ENCODE measurements at places on chromosomes 6 and 20. TPM values are rescaled to one million over a fixed set of nuclear protein-coding genes. Genes with fewer than 3 reads are reported as not detected.

Gene C4B
- 3.4 TPM for total RNA-seq

Gene HCK
- 0.14 TPM for total RNA-seq

DNA sequence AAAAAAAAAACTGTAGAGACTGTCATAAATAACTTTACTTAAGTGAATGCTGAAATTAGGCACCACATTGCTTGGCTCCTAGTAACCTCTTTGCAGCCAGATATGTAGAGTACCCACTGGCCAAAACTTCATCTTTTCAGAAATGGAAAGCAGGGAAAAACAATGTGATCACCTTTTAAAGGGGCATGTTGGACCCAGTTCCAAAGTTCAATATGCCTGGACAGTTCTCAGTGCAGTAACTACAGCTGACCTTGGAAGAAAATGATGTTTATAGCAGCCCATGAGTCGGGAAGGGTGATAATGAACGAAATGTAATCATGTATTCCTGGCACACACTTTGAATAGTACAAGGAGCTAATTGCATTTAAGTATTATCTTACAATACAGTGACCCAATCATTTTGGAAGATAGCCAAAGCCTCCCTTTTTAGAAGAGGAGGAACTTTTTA lies 93.6 kb upstream of the TAB2 start:
- no peak for DNase-seq

GRCh38 chr20:50388733-50389437 lies 121.3 kb upstream of the PTPN1 start:
- no peak for DNase-seq

GRCh38 chr6:136337121-136337520 lies 47.5 kb upstream of the BCLAF1 start:
- no peak for DNase-seq

- no peak for DNase-seq
Observed at GRCh38 chr20:10985536-10985935, 311.7 kb upstream of the JAG1 start.

GRCh38 chr6:165968408-165968807 lies 199.2 kb downstream of the TBXT start:
- no peak for DNase-seq

DNA sequence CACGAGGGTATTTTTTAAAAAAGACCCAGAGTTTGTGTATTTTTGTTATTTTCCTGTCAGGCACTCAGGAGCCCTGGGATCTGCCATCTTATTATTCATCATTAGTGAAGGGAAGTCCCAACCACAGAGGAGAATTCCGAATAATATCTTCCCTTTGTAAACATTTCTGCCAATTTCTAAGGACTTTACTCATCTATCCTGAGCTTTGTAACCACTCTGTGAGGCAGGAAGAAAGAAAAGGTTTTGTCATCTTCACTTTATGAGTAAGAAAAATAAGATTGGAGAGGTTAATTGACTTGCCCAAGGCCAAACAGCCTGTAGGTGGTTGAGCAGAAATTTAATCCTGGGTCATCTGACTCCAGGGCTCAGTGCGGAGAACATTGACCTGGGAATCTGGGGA lies 23.0 kb upstream of the IYD start:
- DNase-seq, result no peak

DNA sequence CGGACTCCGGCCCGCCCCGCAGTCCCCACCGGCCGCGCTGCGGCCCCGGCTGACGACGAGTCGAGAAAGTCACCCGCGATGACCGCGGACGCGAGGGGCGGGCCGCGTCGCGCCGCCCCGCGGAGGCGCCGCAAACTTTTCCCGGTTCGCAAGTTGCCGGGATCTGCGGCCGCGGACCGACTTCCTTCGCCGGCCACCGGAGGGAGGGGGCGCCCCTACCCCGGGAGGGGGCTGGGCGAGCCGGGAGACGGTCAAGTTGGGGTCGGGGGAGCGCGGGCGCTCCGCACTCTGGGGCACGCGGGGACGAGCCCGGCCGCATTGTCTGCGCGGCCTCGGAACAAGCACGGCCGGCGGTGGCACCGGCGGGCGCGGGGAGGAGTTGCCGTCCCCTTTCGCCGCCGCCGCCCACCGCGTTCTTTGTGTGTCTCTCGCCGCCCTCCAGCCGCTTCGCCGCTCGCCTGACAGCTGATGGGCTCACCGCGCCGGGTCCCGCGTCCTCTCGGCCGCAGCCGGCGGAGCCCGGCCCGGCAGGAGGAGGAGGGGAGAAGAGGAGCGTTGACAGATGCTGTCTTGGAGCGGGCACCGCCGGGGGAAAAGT lies 131.6 kb downstream of the OGFRL1 start:
- DNase-seq, result no peak

- no peak for DNase-seq
Observed at GRCh38 chr6:50845499-50846143, 26.9 kb downstream of the TFAP2B start.

GRCh38 chr6:167285077-167285770 lies 5.9 kb upstream of the UNC93A start:
- DNase-seq, result no peak

GRCh38 chr6:153073841-153074240 lies 57.2 kb downstream of the RGS17 start:
- no peak for DNase-seq

DNA sequence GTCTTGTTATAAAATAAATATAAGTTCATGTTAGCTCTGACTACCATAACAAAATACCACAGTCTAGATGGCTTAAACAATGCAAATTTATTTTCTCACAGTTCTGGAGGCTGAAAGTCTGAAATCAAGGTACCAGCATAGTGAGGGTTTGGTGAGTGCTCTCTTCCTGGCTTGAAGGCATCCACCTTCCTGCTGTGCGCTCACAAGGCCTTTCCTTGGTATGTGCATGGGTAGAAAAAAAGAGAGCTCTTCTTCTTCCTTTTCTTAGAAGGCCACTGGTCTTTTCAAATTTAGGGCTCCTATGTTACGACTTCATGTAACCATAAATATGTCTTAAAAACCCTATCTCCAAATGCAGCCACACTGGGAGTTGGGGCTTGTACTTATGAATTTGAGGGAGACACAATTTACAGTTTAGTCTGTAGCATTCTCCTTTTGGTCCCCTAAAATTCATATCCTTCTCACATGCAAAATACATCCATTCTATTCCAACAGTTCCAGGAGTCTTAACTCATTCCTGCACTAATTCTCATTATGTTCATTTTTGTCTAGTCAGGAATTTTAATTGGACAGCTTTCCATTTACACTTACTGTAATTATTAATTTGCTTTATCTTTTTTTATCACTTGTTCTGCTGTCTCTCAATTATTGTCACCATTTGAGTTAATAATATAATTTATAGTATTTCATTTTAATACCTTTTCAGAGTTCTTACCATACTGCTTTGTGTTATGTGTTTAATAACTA lies 381.9 kb upstream of the EPHA7 start:
- no peak for DNase-seq

GRCh38 chr6:26555505-26556262 lies 17.5 kb downstream of the HMGN4 start:
- no peak for DNase-seq

DNA sequence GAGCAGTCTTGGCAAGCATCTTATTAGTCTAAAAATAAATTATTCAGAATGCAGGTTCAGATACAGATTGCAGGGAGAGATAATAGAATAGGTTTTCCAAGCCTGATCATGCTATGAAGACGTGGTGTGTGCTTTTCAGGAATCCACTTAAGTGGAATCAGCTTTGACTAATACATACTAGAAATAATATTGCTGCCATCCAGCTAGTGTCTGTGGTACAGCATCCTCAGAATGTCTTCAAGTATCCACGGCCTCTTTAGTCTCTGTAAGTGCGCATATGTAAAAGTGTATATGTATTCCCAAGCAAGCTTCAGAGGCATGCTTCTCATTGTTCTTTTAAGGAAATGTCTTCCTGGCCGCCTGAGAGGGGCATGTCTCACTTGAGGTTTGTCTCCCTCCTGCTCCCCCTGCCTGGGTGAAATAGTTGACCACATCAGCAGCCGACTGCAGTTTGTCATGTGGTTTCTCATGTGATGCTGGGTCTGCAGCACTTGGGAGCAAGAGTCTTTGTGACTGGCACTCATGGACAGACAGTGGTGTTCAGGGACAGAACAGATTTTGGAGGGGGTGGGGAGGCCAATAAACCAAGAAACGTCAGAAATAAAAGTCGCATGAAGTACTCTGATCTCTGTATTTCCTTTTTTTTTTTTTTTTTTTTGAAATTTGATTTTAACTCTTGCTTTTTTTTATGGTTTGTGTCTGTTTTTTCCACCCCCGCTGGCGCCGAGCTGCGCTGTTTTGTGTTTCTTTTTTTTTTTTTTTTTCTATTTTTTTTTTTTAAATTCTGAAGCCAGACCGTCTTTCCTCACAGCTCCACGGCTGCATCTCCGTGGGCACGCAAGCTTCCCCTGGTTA lies 150.8 kb downstream of the PRL start:
- no peak for DNase-seq

- DNase-seq, result no peak
Observed at GRCh38 chr20:35503841-35504561, 25.5 kb downstream of the C20orf173 start.

DNA sequence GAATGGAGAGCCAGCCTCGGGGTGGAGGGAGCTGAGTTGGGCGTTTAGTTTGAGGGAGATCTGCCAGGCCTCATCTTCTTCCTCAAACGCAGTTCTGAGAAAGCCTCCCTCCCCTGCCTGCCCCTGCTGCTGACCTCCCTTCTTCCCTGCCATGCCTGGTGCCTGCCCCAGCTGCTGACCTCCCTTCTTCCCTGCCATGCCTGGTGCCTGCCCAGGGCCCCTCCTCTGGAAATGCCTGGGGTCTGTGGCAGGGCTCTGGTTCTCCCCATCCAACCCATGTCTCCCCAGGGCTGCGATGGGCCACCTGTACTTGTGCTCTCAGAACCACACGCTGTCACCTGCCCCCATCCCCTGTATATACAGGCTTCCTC lies 114.6 kb downstream of the VEGFA start:
- DNase-seq, result no peak

- no peak for DNase-seq
Observed at GRCh38 chr6:10800810-10801209, 37.5 kb downstream of the MAK start.

DNA sequence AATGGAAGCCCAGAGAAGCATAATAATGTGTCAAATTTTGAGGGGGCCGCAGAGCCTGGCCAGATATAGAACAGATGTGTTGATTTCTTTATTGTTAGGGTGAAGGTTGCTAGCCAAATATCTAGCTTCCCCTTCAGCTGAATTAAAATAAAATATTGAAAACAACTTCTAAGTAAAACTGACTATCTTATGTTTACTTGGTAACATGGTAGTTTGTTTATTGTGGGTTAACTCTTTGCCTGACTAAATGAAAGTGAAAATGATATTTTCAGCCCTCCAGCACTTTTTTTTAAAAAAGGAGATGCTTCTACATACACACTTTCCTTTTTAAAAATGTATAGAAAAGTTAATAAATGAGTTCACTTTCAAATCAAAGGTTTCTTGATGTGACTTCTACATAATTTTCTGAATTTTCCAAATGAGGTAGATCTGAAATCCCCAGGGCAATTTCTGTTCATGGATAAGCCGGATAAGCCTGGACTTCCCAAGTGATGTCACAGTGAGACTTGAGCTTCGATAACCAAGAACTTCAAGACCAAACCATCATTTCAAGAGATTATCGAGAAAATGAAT lies 172.1 kb upstream of the OLIG3 start:
- no peak for DNase-seq

DNA sequence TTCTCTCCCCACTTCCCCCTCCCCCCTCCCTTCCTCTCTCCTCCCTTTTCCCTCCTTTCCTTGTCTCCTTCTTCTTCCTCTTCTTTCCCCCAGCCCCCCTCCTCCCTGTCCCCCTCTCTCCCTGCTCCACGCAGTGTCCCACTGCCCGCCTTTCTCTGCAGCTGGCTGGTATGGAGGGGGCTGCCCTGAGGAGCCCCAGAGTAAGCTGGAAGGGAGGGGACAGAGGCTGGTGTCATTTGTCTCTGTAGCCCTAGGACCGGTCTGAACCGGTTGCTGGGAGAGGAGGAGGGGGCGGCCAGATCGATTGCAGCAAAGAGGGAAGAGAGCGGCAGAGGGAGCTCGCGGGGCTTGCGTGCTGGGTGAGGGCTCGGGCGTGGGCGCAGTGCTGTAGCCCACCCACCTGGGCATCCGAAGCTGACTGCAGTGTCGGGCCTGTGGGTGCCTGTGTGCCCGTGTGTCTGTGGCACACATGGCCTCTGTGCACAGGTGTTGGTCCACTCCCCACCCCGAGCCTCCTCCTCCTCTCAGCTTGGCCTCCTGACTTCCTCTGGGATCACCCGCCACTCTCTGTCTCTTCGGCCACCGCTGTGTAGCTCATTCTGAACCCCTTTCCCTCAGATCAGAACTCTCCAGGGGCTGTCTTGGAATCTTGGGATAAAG lies 50.6 kb downstream of the SRC start:
- DNase-seq, result no peak

DNA sequence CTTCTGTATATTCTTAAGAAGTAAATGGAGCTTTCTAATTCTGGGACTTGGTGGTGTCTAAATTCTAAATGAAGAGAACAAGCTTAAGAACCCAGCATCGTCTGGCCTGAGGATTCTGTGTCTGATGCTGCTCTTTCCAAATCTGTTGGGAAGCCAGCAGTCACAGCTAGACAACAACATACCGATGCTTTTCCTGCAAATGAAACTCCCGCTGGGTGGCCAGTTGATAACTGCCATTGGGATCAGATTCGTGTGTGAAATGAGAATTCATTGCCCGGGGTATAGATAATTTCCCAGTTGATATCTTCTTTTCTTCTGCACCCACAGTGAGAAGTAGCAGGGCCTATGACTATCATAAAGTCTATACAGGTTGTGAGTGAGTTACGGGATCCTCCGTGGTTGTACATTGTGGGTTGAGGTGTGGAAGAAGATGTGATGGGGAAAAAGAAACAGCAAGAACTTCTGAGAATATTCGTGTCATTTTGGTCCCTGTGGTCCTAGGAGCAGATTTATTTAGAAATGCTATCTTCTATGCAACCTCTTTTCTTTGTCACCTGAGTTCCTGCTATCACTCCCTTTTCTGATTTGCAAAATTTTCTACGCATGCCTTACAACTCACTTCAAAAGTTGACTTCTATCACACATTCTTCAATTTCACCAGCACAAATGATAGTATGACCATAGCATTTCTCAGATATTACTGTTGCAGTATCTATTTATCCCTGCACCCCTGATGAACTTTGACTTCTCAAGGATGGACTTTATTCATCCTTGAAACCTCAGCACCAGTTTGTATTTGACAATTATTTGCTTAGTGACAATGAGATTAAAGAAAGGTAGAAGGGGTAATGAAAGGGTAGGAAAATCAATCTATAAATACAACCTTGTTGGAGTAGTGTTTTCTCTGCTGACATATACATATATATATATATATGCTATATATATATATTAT lies 10.4 kb downstream of the NOX3 start:
- DNase-seq, result no peak

GRCh38 chr6:128848212-128848935 lies 34.6 kb upstream of the LAMA2 start:
- DNase-seq, result no peak

GRCh38 chr6:43124481-43124880 lies 46.6 kb upstream of the SRF start:
- DNase-seq, result peak; percentile 26

- no peak for DNase-seq
Observed at GRCh38 chr20:17768271-17768670, 68.5 kb downstream of the BANF2 start.
